ENCODE measurements at places on chromosomes 2 and 18.
A peak's percentile ranks its signal among the peaks of the same experiment; 100 is the strongest.

DNA sequence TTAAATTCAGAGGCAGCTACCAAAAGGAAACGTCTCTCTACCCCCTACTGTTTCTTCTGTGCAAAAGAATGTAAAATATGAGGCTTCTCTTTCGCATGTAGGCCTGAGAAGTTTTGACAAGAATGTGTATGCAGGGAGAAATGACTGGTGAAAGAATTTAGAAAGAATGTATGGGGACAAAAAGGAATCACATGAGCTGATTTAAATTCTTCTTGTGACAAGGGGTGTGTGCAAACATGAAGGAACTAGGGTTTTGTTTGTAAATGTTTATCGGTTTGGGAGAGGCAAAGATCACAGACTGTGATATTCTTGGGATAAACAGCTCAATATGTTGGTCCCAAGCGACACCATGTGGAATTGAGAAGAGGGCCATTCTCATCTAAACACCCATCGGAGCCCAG lies 345.2 kb upstream of the VRK2 start:
- DNase-seq = peak; percentile 96
- no peaks in the 10 kb centered on the region for H3K27me3 ChIP-seq
- no peak overlapping the region for H3K4me3 ChIP-seq
- no peaks in the 10 kb centered on the region for H3K36me3 ChIP-seq
- no peak overlapping the region for H3K27ac ChIP-seq
- H3K4me1 ChIP-seq = no peaks in the 10 kb centered on the region

DNA sequence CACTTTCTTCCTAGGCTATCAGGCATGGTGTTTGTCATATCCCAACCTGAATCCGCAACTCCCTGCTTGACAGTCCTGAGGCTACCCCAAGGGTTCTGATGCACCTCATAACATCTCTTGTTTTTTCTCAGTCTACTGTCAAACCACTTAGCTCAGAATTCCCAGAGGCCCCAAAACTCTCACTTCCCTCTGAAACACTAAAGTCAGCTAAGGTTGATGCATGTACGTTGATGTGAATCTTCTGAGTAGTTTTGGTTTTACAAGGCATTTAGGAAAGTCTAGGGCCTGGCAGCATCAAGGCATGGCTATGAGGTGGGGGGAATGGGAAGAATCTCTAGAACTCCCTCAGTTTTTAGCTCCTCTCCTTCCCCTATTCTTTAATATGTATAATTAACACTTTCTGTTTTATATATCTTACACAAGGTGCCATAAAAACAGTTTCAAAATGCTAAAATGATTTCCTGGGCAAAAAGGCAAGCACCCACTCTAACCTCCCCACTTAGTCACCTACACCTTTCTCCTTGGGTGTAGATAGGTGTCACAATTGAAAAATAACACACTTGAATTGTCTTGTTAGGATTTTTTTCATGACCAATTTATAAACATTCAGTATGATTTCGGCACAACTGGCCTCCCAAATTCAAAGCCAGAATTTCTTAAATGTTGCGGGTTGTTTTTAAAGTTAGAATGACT lies 71.4 kb upstream of the TANK start:
- H3K27me3 ChIP-seq = no peaks in the 10 kb centered on the region
- H3K36me3 ChIP-seq = no peaks in the 10 kb centered on the region

DNA sequence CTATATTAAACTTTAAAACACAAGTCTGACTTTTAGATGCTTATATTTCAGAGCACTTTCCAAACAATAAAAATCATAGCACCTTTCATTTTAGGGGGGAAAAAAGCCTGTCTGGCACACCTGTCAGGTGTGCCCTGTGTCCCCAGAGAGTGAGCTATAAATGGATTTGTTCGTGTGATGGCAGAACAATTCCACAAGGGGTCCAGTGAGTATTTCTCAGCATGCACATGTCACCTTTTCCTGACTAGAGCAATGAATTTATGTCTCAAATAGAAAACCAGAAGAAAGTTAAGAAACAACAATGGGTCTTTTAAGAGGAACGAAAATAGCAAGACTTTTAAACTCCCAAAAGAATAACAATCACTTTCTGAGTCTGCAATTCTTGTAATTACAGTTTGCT lies 55.9 kb downstream of the ACVR1C start:
- no peak overlapping the region for H3K4me3 ChIP-seq
- peak; percentile 33 for DNase-seq
- no peaks in the 10 kb centered on the region for H3K36me3 ChIP-seq
- no peaks in the 10 kb centered on the region for H3K4me1 ChIP-seq

- H3K27me3 ChIP-seq = no peaks in the 10 kb centered on the region
- no peak overlapping the region for H3K4me3 ChIP-seq
- no peak overlapping the region for H3K27ac ChIP-seq
- H3K4me1 ChIP-seq = peaks cover 2% of the 10 kb centered on the region
These were observed 533.4 kb upstream of the ID2 start for GRCh38 chr2:8148260-8149006.

GRCh38 chr2:177073611-177074010 lies 139.0 kb upstream of the HNRNPA3 start:
- no peak overlapping the region for H3K27ac ChIP-seq
- H3K4me1 ChIP-seq = no peaks in the 10 kb centered on the region
- H3K27me3 ChIP-seq = no peaks in the 10 kb centered on the region
- no peaks in the 10 kb centered on the region for H3K36me3 ChIP-seq

- no peak for DNase-seq
- no peaks in the 10 kb centered on the region for H3K4me1 ChIP-seq
- H3K36me3 ChIP-seq = no peaks in the 10 kb centered on the region
- no peak overlapping the region for H3K27ac ChIP-seq
- H3K4me3 ChIP-seq = no peak overlapping the region
These were observed 30.6 kb downstream of the GPR45 start for GRCh38 chr2:105272176-105272575.

- no peaks in the 10 kb centered on the region for H3K27me3 ChIP-seq
- peak overlapping the region; percentile 59 for H3K27ac ChIP-seq
- H3K36me3 ChIP-seq = no peaks in the 10 kb centered on the region
- H3K4me1 ChIP-seq = no peaks in the 10 kb centered on the region
- peak; percentile 85 for DNase-seq
These were observed 467.4 kb upstream of the CDH20 start for GRCh38 chr18:60865801-60866200.

- peaks cover 5% of the 10 kb centered on the region for H3K4me1 ChIP-seq
- no peaks in the 10 kb centered on the region for H3K27me3 ChIP-seq
- peak overlapping the region; percentile 98 for H3K27ac ChIP-seq
- DNase-seq = no peak
These were observed 872 bp downstream of the ASB1 start for GRCh38 chr2:238427435-238428162.

DNA sequence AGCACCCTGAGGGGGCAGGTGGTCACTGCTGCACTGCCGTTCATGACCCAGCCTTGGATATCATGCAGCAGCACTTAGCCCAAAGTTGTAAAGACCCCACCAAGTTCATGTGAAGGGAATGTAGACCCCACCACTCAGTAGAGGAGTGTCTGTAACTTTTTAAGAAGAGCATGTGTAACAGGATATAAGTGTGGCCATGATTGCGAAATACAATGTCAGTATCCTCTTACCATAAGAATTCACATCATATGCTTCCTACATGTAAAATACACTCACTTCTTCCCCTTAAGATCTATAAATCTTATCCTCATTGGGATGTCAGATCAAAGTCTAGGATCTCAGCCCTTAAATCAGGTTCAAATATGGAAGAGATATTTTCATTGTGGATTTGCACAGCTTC lies 276.9 kb downstream of the PTPRM start:
- H3K4me1 ChIP-seq = peaks cover 5% of the 10 kb centered on the region
- H3K27ac ChIP-seq = no peak overlapping the region
- H3K4me3 ChIP-seq = no peak overlapping the region
- H3K27me3 ChIP-seq = no peaks in the 10 kb centered on the region
- no peaks in the 10 kb centered on the region for H3K36me3 ChIP-seq
- no peak for DNase-seq

DNA sequence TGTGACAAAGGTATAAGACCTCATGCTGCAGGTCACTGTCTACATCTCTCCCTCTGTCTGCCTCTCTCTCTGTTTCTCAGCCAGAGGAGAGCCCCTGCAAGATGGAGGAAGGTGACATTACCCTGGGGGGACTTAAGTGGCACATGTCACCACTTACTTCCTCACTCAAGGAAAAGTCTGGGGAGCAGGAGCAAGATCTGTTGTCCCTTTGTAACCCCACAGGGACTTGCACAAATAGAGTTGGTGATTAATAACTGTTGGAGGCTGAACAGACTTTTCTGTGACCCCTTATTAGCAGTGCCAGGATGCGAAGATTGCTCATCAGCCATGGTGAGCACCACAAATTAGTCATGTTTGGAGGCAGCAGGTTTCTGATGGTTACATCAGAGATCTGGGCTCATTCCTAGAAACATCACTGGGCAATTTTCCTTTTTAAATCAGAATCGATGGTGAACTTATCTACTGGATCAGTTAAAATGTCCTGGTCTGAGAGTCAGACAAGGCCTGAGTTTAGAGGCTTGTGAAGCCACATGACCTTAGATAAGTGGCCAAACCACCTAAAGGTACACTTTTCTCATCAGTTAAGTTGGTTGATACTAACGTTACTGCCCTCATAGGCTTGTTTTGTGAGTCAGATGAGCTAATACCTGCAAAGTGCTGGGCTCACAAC lies 81.2 kb upstream of the LTBP1 start:
- H3K4me3 ChIP-seq = no peak overlapping the region
- no peak for DNase-seq
- no peaks in the 10 kb centered on the region for H3K36me3 ChIP-seq
- no peaks in the 10 kb centered on the region for H3K4me1 ChIP-seq

DNA sequence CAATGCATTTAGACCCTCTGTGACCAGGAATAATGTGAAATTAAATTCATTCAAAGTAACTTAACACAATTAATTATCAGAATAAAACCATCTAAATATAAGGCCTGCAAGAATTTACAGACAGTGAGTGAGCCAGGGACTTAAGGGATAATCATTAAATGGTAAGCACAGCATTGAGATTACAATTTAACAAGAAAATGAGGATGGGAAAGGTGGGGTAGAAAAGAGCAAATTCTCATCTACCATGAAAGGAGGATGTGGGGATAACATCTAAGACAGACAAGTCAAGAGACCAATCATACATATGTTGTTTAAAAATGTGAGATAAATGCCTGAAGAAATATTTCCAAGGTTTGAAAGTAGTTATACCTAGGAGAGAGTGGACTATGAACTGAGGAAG lies 259.3 kb upstream of the NT5C1B start:
- no peaks in the 10 kb centered on the region for H3K36me3 ChIP-seq
- no peaks in the 10 kb centered on the region for H3K27me3 ChIP-seq
- no peak overlapping the region for H3K27ac ChIP-seq

GRCh38 chr2:240217431-240218301 lies 77.2 kb upstream of the OTOS start:
- no peaks in the 10 kb centered on the region for H3K4me1 ChIP-seq
- H3K27ac ChIP-seq = no peak overlapping the region
- no peak for DNase-seq
- H3K36me3 ChIP-seq = no peaks in the 10 kb centered on the region

- H3K27ac ChIP-seq = no peak overlapping the region
- H3K4me3 ChIP-seq = no peak overlapping the region
- H3K36me3 ChIP-seq = no peaks in the 10 kb centered on the region
- DNase-seq = peak; percentile 58
- no peaks in the 10 kb centered on the region for H3K27me3 ChIP-seq
These were observed 321.4 kb downstream of the AFF3 start for GRCh38 chr2:99821039-99821438.

- peak overlapping the region; percentile 38 for H3K27ac ChIP-seq
- DNase-seq = peak; percentile 82
- no peaks in the 10 kb centered on the region for H3K36me3 ChIP-seq
- peaks cover 7% of the 10 kb centered on the region for H3K4me1 ChIP-seq
- no peaks in the 10 kb centered on the region for H3K27me3 ChIP-seq
These were observed 507.1 kb upstream of the TNP1 start for GRCh38 chr2:217366966-217367365.

- H3K4me3 ChIP-seq = no peak overlapping the region
- no peaks in the 10 kb centered on the region for H3K36me3 ChIP-seq
- H3K27ac ChIP-seq = no peak overlapping the region
These were observed 930.2 kb upstream of the PIK3C3 start for GRCh38 chr18:41024792-41025191.

DNA sequence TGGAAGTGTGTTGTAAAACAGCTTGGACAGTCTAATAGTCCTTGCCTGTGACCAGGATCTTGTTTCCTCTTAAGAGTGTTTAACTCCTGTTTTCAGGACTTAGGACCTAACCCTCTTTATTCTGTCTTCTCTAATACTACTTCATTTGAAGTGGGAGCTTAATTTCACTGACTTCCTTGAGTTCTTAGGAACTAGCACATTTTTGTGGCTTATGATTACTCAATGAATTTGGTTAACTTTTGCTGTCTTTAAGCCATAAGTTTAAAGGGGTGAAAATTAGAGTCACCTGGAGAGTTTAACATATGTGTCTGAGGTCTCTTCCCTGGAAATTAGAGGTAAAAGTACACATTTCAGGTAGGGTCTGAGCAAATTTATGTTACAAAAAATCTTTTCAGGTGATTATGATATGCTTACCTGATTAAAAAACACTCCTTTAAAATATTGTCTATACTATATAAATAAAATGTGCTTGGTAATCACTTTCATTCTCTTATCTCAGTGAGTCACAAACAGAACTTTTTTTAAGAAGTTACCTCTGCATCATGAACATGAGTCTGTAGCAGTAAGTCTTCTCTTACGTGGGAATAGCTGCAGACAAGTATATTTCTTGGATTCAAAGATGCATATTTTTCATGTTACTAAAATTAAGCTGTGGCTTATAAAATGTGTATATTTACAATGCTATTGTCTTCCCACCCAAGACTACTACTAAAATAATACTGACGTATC lies 52.7 kb downstream of the ATP9B start:
- no peaks in the 10 kb centered on the region for H3K36me3 ChIP-seq
- no peak for DNase-seq
- no peaks in the 10 kb centered on the region for H3K4me1 ChIP-seq
- no peak overlapping the region for H3K27ac ChIP-seq
- no peaks in the 10 kb centered on the region for H3K27me3 ChIP-seq

GRCh38 chr2:196952936-196953335 lies 26.4 kb upstream of the PGAP1 start:
- H3K4me1 ChIP-seq = peaks cover 1% of the 10 kb centered on the region
- no peak for DNase-seq
- H3K36me3 ChIP-seq = no peaks in the 10 kb centered on the region
- no peak overlapping the region for H3K4me3 ChIP-seq

DNA sequence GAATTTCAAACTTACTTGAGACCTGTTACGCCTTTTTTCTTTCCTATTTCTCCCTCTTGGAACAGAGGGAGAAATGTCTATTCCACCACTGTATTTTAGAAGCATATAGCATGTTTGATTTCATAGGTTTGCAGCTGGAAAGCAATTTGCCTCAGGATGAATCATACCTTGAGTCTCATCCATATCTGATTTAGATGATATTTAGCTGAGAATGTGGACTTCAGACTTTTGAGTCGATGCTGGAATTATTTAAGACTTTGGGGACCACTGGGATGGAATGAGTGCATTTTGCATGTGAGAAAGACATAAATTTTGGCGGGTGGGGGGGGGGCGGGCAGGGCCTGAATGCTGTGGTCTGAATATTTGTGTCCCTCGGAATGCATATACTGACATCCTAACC lies 282.7 kb upstream of the STON1 start:
- no peaks in the 10 kb centered on the region for H3K27me3 ChIP-seq
- H3K4me3 ChIP-seq = no peak overlapping the region
- DNase-seq = no peak
- H3K27ac ChIP-seq = no peak overlapping the region
- no peaks in the 10 kb centered on the region for H3K4me1 ChIP-seq
- H3K36me3 ChIP-seq = no peaks in the 10 kb centered on the region

- DNase-seq = peak; percentile 74
- no peaks in the 10 kb centered on the region for H3K36me3 ChIP-seq
- no peak overlapping the region for H3K27ac ChIP-seq
These were observed 324.0 kb downstream of the IRS1 start for GRCh38 chr2:226475650-226476049.

- no peaks in the 10 kb centered on the region for H3K36me3 ChIP-seq
- H3K4me3 ChIP-seq = no peak overlapping the region
- no peak overlapping the region for H3K27ac ChIP-seq
- no peak for DNase-seq
These were observed 223.5 kb downstream of the EIPR1 start for GRCh38 chr2:3154146-3154545.

Measured in mesendoderm (in vitro differentiated cells).